Upper lobe of right lung (tissue), 1 donor: ENCODE measurements at places on chromosomes 6 and 20. TPM values are rescaled to one million over a fixed set of nuclear protein-coding genes. Genes with fewer than 3 reads are reported as not detected.

- H3K27ac ChIP-seq = no peak overlapping the region
- H3K27me3 ChIP-seq = no peaks in the 10 kb centered on the region
- no peaks in the 10 kb centered on the region for H3K36me3 ChIP-seq
- no peak for DNase-seq
These were observed 93.3 kb downstream of the CRYBG1 start for GRCh38 chr6:106453756-106454367.

Gene SLC16A10
- 12.3 TPM for total RNA-seq

Gene DEFB124
- not detected for total RNA-seq

Gene HUS1B
- total RNA-seq = 1.0 TPM
